ENCODE measurements at places on chromosomes 5 and 9. TPM values are rescaled to one million over a fixed set of nuclear protein-coding genes. Genes with fewer than 3 reads are reported as not detected.

- peak; percentile 91 for DNase-seq
Measured at GRCh38 chr9:105694848-105695581, 674 bp downstream of the TMEM38B start.

DNA sequence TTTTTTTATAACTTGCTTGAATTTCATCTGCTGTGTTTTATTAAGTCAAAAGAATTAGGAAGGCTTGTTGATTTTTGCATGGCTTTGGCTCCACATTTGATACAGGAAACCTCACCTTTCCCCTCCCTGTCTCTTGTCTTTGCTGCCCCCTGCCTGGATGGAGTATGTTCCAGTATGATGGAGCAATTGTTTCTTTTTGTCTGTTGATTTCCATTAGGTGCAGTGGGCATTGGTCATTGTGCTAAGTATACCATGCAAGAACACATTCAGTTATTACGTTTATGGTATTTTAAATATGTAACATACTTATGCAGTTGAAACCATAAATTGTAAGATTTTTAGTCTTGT lies 19.6 kb downstream of the TJP2 start:
- no peak for DNase-seq

Gene MARVELD2
- 0.02 TPM for polyA plus RNA-seq

DNA sequence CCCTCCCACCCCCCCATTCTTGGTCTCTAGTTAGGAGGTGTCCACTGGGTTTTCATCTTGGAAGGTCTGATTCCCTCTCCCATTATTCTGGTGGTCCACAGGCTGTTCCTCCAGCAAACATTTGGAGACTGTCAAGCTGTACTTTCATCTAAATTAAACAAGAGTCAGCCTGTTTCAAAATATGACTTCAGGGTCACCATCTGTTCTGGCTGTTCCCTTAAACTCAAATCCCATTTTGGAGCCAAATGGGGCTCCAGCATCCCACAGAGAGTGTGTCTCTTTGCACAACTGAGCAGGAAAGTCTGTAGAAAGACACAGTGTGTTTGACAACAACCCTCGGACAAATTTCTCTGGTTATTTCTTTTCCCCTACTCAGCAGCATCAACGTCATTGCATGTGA lies 20.5 kb downstream of the COL15A1 start:
- DNase-seq = no peak

- no peak for DNase-seq
Measured at GRCh38 chr5:63194126-63194525, 615.5 kb downstream of the LRRC70 start.

Gene RORB
- polyA plus RNA-seq = 0.03 TPM

Gene SPINK13
- not detected for polyA plus RNA-seq

Gene ADAMTSL1
- 0.49 TPM for polyA plus RNA-seq

DNA sequence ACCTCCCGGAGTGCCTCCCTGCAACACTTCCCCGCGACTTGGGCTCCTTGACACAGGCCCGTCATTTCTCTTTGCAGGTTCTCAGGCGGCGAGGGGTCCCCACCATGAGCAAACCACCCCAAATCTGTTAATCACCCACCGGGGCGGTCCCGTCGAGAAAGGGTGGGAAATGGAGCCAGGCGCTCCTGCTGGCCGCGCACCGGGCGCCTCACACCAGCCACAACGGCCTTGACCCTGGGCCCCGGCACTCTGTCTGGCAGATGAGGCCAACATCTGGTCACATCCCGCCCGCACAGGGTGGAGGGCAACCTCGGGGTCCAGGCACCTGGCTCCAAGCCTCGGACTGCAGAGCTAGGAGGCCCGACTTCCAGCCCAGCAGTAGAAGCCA lies 776 bp upstream of the TERT start:
- DNase-seq = peak; percentile 76

Gene MAP3K1
- 27.6 TPM for polyA plus RNA-seq

GRCh38 chr9:13063880-13064459 lies 215.5 kb downstream of the MPDZ start:
- DNase-seq = no peak

DNA sequence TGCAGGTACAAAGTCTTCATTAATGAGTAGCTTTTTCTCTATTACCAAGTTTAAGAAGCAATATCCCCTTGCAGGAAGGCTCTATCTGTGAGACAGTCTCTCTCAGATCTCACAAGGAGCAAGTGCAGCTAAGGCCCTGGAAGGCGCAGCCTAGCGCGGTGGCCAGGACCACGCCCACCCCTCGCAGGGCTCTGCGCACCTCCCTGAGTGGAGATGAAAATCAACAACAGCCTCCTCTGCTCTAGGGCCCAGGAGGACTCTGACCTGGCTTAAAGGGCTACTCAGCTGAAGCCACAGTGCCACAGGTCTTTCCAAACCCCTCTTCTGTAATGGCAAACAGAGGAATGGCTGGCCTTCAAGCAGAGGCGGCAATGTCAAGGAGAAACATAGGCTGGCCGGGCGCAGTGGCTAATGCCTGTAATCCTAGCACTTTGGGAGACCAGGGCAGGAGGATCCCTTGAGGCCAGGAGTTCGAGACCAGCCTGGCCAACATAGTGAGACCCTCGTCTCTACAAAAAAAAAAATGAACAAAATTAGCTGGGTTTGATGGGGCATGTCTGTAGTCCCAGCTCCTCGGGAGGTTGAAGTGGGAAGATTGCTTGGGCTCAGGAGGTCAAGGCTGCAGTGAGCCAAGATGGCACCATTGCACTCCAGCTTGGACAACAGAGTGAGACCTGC lies 11.9 kb downstream of the SEC16A start:
- no peak for DNase-seq

Gene SOHLH1
- 0.10 TPM for polyA plus RNA-seq

- peak; percentile 65 for DNase-seq
Measured at GRCh38 chr5:181036816-181037364, 3.2 kb upstream of the BTNL9 start.

DNA sequence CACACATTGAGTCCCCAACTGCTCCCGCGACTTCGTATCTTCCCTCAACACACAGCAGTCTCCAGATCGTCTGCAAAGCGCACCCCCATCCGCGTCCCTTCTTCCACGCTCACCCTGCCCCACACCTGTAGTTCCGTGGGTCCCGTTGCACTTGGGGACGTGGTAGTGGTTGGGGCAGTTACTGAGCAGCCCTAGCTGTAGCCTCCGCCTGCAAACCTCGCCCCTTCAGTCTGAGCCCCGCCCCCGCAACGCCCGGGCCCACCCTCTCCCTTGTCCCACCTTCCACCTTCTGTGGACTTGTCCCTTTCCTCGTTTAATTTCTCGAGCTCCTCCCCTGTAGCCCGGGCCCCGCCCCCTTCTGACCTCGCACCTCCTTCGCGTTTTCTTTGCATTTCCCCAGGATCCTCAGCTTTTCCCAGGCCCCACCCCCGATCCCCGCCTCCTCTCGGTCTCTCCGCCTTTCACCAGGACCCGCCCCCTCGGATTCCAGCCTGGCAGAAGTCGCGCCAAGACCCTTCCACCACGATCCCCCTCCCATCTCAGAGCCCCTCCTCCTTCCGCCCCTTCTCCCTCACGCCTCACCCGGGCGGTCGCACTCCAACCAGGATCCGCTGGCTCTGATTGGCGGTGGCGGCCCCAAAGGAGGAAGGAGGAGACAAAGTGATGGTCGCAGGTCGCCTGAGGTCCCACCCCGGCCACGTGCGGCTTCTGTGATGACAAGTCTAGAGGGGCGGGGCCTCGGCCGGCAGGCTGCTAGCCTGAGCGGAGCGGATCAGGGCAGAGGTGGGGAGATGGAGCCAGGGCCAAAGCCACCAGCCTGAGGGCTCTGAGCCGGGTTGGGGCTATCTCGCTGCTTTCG lies at the start of gene ATOSB:
Gene ATOSB (minus strand): TSS at position 183 of the 859 bp plus-strand sequence. CDS start 7,588 bp downstream, outside the sequence.
- peak; percentile 99 for DNase-seq

Gene WNK2
- 1.8 TPM for polyA plus RNA-seq

DNA sequence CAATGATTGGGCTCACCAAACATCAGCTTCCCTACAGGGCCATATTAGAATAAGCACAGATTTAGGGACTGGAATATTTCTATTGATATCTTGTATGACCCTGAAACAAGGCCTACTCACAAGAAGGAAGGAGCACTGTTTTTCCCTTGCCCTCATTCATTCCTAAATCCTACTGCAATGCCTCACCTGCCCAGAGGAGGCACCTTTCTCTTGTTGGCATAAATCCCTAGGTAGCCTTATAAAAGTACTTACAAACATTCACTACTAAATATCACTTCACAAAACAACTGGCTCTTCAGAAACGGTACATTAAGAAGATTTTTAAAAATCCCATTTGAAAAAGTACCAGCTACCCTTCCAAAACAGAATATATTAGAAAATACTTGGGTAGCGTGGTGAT lies 449.4 kb downstream of the CDH18 start:
- no peak for DNase-seq

Gene TRAF1
- 13.0 TPM for polyA plus RNA-seq

DNA sequence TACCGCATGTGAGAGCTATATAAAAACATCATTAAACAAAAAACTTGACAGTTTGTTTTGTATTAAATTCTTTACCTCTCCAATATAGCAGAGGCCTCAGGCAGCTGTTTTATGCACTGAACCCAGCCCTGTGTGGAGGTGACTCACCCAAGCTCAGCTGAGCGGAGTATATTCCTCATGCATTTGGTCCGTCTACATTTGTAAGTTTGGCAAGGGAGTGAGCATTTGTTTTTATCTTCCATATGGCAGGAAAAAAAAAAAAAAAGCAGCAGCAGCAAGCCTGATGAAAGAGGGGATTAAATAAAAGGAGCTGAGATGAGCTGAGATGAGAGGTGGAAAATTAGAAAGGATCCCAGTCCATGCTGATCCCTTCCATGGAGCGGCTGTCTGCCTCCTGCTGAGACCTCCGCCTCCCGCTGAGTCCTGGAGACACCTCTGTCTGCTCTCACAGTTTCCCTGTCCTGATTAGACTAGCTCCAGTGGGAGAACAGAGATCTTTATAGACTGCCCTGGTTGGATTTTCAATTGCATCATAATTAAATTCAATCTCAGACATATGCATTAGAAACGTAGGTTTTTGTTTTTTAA lies 112.0 kb upstream of the CTNND2 start:
- DNase-seq = no peak

Gene ZFP62
- 20.2 TPM for polyA plus RNA-seq

- peak; percentile 68 for DNase-seq
Measured at GRCh38 chr9:95085036-95085770, 232.3 kb downstream of the FANCC start.

DNA sequence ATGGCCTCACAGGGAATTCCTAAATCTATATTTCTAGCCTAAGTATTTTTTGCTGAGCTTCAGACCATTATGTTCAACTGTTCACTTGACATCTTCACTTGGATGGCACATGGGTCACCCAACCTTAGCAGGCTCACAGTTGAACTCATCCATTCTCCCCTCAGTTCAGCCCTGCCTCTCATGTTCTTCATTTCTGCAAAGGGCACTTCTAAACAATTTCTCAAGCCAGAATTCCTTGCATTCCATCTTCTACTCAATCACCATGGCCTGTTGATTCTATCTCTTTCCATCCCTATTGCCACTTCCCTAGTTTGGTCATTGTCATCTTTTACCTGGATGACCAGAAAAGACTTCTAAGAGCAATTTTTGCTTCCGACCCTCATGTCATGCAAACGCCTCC lies 7.3 kb upstream of the RGS3 start:
- DNase-seq = no peak

Gene FYB1
- polyA plus RNA-seq = 26.3 TPM

GRCh38 chr5:172493461-172493860 lies 39.1 kb upstream of the SH3PXD2B start:
- DNase-seq = no peak

- DNase-seq = no peak
Measured at GRCh38 chr5:125150041-125150669, 403.7 kb upstream of the ZNF608 start.

Gene C5orf58
- polyA plus RNA-seq = not detected

- DNase-seq = no peak
Measured at GRCh38 chr9:27791311-27791710, 218.0 kb upstream of the C9orf72 start.

GRCh38 chr9:23581931-23582330 lies 244.1 kb downstream of the ELAVL2 start:
- DNase-seq = no peak

DNA sequence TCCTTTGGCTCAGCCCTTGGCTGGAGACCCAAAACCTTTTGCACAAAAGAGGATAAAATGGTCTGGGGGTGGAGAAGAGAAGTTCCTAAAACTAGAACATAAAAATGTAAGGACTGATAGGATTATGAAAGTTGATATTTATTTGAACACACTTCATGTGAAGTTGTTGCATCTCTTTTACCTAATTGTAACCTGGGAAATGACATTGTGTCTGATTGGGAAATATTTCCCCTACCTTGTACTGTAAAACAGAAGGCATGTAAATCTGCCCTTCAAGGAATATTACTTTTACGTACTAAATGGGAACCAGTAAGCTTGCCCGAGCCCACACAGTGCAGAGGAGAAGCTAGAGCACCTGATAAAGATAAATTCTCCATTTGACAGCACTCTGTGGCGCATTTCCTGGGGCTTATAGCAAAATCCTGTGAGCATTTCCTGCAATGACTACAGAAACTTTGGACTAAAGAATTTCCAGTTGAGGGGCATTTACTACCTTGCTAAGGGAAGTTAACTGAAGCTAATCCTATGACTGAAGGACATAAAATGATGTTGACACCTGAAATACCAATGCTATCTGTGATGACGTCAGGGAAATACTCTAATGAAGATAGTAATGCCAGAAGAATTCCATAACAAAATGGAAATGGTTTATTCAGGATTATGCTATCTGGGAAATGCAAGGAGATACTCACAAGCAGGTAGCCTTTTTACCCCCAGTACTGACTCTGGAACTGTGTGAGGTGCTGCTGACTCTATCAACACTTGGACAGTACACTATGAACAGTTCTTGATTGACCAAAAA lies 78.3 kb upstream of the LIFR start:
- no peak for DNase-seq

Gene ANAPC2
- polyA plus RNA-seq = 27.8 TPM

GRCh38 chr5:54120473-54120872 lies 189.9 kb downstream of the ARL15 start:
- no peak for DNase-seq

DNA sequence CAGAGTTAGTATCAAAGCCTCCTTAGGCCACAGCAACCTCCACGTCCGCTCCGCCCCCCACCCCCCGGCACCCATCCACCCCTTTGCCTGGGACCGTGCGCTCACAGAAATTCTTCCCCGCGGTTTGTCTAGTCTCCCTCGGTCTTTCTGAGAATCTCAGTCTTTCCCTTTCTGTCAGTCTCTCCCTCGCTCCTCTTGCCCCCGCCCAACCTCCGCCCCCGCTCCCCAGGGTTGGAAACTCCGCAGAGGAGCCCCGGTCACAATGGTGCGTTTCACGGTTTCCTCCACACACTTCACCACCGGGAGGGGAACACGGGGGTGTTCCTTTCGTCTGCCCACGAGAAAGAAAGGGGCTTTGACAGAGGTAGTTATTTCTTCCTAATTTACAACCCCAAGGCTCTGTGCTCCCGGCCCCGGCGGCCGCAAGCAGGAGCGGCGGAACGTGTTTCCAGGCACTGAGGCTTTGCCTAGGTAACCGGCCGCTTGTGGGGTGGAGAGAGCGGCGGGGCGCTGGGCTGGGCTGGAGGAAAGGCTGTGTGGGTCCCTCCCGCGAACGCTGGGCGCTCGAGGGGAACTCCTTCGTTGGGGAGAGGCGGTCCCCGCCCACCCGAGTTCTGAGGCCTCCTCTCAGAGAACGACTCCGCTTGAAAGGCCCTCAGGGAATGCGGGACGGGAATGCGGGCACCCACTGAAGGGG lies 2.1 kb downstream of the NR4A3 start:
- DNase-seq = peak; percentile 88
